Nucleus accumbens (tissue), 56 donors: ENCODE measurements at places on chromosomes 7 and 10.

GRCh38 chr10:123421461-123421860 is 244.7 kb upstream of the GPR26 start:
- peak; percentile 72 for DNase-seq

GRCh38 chr7:13800694-13801448 is 188.6 kb downstream of the ETV1 start:
- DNase-seq: no peak

- no peak for DNase-seq
These were observed 13.8 kb upstream of the POT1 start for GRCh38 chr7:124943472-124943871.

GRCh38 chr10:79444199-79445119 is 965 bp downstream of the ZCCHC24 start:
- peak; percentile 39 for DNase-seq

DNA sequence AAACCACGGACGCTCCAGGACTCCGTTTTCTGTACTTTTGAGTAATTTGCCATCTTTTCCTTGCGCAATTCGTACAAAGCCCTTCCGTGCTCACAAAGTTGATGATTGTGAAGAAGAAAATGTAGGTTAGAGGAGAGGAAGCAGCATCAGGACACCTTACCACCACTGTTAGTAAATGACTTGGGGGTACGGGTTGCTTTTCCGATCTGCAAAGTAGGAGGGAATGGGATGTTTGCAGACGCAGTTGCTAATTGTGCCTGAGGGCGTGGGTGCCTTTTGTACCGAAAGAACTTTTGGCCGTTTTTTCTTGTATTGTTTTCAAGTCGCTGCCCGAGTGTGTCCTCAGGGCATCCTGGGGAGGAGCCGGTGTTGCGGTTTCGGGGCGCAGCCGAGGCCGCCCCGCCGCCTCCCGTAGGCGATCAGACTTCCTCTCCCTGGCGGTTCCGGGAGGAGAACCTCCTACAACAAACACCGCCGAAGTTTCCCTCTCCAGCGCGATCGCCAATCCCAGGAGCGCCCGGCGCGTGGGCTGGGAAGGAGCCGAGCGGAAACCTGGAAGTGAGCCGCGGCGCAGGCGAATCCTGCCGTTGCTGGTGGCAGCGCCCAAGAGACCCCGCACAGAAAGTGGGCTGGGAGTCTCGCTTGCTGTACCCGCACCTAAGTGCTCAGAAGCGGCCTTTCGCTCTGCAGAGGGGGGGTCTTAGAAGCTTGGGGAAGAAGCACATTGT is 1.0 kb downstream of the PRR15 start:
- DNase-seq: no peak

GRCh38 chr7:141436139-141436538 is 115.1 kb upstream of the AGK start:
- no peak for DNase-seq

GRCh38 chr7:34652809-34653208 is 5.2 kb upstream of the NPSR1 start:
- DNase-seq: no peak

DNA sequence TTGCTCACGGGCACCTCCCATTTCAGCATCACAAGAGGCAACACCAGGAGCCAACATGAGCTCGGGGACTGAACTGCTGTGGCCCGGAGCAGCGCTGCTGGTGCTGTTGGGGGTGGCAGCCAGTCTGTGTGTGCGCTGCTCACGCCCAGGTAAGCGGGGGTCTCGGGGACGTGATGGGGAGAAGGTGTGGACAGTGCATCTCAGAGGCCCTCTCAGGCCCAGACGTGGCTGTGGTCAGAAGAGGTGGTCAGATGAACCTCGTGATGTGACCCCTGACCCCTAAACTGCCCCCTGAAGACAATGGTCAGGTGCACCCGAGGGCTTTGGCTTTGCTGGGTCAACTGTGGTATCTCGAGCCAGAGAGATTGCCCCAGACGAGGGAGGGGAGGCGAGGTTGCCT is 6.1 kb downstream of the LAT2 start:
- no peak for DNase-seq

DNA sequence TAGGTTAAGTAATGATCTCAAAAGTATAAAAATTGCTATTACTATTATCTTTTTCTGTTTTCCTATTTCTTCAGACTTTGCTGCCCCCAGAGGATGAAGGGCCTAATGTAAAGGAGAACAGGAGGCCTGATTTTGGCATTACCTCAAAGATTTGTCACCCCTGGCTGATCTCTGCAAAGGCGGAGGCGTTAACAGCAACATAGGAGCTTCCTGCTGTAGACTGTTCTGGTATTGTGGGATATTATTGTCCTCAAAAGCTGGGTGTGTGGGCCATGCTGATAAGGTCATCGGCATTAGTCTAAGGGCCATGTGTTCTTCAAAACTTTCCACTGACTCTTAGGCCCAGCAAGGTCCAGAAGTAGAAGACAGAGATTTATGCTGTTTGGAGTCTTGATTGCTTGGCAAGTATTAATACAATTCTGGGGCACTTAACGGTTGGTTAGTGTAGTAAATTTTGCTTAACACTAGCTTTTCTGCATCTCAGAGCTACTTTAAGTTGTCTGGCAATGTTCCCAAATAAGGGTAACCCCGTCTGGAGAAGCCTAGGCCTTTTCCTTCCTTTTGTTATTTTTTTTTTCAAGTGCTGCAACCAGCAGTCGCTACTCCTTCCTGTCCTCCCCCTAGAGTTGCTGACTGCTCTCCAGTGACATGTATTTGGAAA is 14.0 kb upstream of the ENTPD1 start:
- no peak for DNase-seq

GRCh38 chr7:19754521-19755116 is 18.8 kb downstream of the TMEM196 start:
- DNase-seq: no peak

DNA sequence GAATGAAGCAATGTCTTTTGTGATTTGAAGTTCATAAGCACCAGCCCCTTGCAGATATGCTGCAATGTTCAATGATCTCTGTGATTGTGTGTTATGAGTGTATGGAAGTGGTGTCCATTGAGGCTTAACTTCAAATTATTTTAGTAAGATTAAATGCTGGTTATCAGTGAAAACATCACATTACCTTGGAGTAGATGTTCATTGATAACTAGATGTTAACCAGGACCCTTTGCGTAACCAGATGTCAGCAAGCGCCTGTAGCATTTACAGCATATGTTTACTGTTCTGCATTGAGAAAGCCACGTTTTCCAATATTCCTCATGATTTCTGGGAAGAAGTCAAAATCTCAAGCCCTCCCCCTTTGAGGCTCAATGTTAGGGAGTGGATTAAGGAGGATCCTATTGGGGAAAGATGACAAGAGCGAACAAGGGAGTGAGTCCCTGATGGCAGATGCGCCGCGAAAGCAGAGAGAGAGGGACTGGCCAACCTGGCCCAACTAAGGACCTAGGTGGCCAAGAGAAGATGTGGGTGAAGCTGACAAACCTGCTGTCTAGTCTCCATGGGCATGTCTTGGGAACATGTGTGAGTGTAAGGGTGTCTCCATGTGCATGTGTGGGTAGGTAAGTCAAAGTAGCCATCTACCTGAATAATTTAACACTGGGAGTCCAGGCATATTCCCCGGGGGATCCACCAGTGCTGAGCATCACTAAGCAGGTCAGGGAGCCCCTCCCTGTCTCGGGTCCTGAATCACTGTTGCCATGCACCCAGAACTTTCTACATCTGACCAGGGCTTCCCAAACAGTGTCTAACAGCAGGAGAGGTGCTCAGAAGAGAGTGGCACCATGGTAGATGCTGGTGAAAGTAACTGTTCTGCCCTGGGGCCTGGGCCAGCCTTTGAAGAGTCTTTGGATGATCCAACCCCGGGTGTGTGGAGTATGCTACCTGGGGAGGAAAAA is 141.6 kb upstream of the GDF10 start:
- DNase-seq: no peak

DNA sequence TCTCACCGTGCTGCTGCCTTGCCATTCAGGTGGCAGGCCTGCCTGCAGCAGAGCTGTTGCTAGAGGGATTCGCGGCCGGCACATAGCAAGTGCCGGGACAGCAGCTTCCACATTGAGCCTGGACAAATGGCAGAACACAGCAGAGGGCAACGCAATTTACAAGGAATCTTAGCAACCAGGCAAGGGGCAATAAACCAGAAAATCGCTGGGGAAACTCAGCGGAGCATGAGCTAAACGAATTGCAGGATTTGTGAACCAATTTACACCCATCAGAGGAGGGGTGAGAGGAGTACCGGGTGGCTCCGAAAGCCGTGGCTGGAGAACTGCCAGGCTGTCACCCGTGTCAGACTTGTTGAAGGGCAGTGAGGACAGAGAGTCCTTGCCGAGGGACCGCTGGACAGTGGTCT is 58.6 kb upstream of the LOXL4 start:
- DNase-seq: no peak

- peak; percentile 2 for DNase-seq
These were observed 386.8 kb upstream of the POT1 start for GRCh38 chr7:125316466-125316865.

DNA sequence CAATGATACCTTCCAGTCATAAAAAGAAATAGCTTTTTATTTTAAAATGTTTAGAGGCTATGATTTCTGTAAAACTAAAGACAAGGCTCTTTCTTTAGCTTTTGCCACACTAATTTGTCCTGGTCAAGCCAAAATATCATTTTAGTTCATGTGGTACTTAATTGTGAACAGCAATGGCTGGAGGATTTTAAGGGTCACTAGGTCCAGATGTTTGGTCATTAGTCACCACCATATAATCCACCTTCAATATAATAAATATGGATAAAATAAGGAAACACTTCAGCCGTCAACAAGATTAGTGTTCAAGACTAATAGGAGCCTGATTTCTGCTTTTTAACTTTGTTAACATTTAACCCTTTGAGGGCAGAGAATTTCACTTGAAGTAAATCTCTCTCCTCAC is 50.0 kb upstream of the HGF start:
- no peak for DNase-seq

- DNase-seq: no peak
These were observed 61.9 kb downstream of the TES start for GRCh38 chr7:116271963-116272886.

- peak; percentile 2 for DNase-seq
These were observed 7.5 kb downstream of the ANKIB1 start for GRCh38 chr7:92253251-92253650.

GRCh38 chr7:39697483-39697882 is 74.1 kb downstream of the RALA start:
- no peak for DNase-seq

DNA sequence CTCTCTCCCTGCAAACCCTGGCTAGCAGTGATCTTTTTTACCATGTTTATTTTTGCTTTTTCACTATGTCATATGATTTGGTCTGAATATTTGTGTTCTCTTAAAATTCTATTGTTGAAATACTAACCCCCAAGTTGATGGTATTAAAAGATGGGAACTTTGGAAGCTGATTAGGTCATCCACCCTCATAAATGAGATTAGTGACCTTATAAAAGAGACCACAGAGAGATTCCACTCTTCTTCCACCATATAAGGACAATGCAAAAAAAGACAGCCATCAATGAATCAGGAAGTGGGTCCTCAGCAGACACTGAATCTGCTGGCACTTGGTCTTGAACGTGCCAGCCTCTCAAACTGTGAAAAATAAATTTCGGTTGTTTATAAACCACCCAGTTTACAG is 112.8 kb upstream of the KCND2 start:
- DNase-seq: no peak

DNA sequence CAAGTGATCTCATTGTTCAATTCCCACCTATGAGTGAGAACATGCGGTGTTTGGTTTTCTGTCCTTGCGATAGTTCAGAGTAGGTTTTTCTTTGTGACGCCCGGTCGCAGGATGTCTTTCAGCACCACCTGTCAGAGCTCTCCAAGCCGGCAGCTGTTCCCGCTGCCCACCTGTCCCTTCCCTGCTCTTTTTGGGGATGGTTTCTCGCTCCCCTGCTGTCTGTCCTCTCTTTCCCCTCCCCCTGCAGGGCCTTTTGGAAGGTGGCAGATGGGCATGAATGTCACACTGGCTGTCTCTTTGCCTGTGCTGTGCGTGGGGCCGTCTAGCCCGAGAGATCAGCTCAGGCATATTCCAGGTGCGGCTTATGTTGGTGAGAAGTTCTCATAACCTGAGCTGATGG is 137.0 kb downstream of the GRK5 start:
- DNase-seq: no peak

DNA sequence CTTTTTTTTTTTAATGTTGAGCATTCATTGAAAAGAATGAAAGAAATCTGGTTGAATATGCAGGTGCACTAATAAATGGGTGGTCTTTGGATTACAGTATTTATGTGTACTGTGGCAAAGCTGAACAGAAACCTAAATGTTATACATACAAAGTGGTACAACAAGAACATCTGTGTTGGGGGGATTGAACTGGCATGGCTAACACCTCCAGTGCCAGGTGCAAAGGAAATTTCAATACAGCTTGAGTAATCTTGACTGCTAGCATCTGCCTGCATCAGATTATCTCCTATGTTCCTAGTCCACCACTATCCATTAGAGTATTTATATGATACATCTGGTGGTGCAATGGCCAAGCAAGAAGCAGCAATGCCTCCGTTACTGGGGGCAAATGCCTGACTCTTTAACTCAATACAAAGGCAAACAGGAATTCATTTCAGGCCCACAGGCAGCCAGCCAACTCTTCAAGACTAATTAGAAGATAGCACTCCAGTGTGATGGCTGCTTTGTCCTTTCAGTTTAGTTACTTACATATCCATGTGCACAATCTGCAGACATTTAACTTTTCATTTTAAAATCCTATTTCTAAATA is 220.5 kb upstream of the ETV1 start:
- no peak for DNase-seq

DNA sequence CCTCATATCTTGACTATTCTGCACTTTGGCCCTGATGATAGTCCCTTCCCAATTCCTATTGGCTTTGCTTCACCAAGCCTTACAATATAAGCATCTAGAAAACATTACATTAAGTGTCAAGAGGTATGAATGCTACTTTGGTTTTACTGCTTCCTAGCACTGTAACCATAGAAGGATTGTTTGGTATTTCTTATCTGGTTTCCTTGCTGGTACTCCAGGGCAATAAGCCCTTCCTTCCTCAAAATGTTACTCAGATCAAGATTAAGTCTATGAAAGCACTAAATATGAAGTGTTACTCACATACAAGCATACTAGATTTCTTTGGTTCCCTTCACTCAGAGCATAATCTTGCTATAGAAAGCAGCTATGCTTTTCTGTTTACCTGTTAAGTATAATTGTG is 492.5 kb downstream of the ETV1 start:
- no peak for DNase-seq

DNA sequence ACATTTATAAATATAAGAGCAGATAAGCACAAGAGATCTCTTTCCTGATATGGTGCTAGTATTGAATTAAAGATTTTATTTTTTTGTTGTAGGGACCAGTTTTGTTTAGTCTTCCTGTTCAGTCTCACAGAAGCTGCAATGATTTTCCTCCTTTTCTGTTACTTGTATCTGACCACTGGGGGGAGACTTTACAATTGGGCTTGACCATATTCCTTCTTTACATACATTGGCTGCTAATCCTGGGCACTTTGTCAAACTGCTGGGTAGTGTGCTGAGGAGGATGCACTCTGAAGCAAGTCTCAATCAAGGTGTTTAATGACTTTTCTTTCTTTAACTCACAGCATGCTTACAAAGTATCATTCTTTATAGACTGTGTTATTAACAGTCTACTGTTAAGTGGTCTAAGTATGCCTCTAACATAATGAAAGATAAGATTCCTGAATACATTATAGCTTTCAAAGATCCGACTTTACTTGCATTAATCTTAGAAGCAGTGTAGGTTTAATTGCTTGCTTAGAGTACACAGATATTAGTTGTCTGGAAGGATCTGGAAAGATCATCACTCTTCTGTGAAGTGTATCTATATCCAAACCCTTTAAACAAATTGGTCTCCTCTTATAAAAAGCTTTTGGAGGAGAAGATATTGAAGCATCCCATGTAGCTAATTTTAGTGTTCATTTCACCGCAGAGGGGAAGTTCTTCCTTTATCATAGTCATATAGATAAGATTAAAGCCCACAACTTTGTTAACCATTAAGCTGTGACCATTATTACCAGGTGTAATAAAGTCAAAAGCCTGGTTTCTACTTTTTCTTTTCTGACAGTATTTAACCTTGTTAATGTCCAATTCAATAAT is 3.1 kb downstream of the PALS2 start:
- no peak for DNase-seq
